ENCODE measurements at places on chromosomes 2 and 18.

DNA sequence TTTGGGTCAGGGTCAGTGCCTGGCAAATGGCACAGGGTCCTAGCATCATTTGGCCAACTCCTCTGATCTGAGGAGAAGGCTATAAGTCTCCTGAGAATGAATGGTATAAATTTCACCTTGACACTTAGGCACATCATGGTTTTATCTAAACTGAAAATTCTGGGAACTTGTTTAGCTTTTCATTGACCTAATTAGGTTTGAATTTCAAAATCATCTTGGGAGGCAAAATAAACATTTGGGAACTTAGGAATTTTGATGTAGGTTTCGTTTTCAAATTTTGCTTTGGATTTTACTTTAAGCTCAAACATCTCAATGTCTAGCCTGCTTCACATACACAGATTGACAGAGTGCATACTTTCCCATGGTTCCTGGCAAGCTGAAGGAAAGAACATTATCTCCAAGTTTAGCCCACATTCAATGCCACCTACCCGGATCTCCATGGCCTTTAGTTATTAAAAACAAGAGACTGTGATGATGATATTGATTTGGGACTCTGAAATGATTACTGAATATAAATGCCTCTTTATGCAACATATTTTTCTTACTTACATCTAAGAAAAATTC, 44.5 kb downstream of the MYOM1 start:
- no peak for DNase-seq

- DNase-seq: no peak
Observed at GRCh38 chr18:58714259-58714658, 43.0 kb downstream of the MALT1 start.

- no peak for DNase-seq
Observed at GRCh38 chr2:196487417-196487816, 152.1 kb upstream of the CCDC150 start.

GRCh38 chr2:56314796-56315195, 131.0 kb downstream of the CCDC85A start:
- no peak for DNase-seq

DNA sequence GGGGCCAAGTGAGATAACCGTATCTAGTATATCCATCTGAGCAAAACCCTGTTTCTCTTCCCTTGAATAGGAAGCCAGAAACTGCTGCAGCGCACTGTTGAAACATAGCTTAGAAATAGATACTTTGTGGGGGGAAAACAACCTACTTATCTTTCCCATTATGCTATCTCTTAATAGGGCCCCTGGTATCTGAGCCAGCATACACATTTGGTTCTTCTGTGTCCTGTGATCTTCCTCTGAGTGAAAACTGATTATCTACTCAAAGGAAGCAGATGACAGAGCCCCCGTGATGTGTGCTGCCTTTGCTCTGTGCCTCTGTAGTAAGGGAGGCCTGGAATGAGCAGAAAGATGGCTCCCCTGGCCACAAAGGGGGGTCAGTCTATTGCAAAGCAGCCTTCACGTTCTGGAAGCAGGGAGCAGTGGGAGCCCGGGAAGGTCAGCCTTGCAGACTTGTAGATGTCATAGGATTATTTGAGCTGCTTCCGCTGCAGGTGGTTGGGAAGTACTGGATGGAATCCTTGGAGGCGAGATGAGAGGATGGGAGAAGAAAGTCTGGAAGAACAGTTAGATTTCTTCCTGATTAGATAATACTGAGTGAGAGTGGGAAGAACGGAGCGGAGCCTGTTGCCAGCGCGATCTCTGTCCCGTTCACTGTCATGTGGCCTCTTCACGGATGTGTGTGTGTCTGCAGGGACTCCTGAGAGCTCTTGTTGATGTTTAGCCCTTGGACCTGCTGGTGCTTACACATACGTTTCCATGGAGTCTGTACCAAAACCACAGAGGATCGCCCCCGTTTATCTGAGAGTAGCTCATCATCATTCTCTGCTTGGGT, 150.1 kb downstream of the AGAP1 start:
- DNase-seq: no peak

GRCh38 chr2:240620149-240620731, 5.0 kb upstream of the GPR35 start:
- no peak for DNase-seq

DNA sequence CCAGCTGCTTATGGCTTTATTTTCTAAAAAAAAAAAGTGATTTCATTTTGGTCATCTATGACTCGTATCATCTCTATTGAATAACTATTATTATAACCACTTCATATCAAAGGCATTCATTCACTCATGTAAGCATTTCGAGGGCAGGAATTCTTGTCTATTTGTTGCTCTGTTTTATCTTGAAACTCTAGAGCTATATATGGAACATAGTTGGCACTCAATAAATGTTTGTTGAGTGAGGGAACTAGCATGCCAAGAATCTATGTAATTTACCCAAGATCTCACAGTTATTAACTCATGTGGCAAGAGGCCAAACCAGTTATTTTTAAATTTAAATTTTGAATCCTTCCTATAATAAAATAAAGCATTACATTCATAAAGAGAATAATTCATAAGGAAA, 470.1 kb downstream of the TMX3 start:
- no peak for DNase-seq
